ENCODE measurements at places on chromosomes 2 and 18. TPM values are rescaled to one million over a fixed set of nuclear protein-coding genes. Genes with fewer than 3 reads are reported as not detected.

DNA sequence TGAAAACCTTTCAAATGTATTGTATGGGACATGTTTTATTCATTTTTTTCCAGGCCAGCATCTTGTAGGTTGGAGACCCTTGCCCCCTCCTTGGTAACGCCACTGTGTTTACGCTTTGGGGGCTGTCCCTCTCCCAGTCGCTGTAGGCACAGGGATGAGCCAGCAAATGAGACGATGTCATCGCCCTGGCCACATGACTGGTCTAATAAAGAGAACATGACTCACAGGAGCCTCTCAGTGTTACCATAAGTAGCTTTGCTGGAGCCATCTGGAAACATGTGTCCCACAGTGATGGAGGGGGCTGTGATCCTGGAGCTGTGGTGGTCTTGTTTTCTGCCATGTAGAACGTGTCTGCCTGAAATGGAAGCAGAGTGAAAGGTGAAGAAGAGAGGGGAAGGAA lies 78.9 kb downstream of the CD8B2 start:
- no peak for DNase-seq

DNA sequence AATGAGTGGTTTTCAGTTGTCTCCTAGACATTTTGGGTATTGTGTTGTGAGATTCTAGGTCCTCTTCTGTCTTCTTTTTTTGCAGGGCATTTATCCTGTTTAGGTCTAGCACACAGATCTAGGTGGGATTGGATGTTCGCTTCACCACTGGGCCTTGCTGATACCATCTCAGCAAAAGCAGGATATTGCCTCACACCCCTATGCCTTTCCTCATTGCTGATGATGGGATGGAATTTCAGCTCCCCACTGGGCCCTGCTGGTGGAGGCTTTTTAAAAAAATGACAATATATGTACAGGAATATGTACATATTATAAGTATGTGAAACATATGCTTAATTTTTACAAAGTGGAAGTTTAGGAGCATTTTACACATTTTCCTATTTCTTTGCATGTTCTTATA lies 5.4 kb upstream of the TOGARAM2 start:
- no peak for DNase-seq

- no peak for DNase-seq
Measured at GRCh38 chr2:211157211-211157610, 600.8 kb downstream of the CPS1 start.

DNA sequence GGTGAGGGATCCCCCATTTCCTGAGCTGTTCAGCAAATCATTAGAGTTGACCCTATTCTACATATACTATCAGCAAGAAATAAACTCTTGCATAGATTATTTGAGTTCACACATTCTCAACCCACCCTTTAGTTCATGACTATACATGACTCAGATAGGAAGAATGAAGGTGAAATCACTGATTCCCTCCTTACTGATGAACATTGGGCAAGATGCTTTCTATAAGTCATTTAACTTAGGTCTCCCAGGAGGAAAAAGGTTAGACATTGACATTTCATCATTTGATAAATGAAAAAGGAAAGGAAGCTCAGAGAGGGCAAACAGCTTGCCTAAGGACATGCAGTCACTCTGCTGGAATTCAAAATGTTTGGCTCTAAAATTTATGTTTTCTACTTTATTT lies 408.0 kb downstream of the TMEM182 start:
- no peak for DNase-seq

DNA sequence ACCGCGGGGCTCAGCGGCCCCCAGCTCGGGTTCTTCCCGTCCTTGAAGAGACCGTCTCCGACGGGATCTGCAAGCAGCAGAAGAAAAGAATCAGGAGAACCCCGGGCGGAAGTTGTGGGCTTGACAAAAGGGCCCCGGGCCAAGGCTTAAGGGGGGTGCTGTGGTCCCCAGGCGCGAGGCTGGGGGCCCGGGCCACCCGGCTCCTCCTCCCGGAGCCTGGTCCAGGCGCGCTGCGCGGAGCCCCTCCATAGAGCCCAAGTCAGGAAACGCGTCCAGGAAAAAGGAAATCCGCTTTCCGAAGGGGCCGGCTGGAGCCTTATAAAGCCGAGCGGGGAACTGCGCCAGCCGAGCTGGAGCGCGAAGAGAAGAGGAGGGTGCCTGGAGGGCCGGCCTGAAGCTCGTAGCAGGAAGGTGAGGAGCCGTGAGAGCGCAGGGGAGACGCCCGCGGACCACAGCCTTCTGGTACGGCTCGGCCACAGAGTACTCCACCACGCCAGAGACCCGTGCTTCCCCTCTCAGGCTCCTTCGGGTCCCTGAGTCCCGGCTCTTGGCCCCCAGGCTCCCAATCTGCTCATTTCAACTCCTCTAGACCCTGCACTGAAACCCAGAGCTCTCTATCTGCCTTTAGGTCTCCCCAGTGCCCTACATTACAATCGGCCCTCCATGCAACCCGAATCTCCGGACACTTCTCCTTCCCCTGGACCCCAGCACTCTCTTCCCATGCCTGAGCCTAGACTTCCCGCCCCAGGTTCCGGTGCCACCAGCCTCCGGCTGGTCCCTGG lies 554 bp downstream of the FEV start:
- DNase-seq: no peak

- no peak for DNase-seq
Measured at GRCh38 chr2:113686537-113686936, 59.5 kb downstream of the RABL2A start.

DNA sequence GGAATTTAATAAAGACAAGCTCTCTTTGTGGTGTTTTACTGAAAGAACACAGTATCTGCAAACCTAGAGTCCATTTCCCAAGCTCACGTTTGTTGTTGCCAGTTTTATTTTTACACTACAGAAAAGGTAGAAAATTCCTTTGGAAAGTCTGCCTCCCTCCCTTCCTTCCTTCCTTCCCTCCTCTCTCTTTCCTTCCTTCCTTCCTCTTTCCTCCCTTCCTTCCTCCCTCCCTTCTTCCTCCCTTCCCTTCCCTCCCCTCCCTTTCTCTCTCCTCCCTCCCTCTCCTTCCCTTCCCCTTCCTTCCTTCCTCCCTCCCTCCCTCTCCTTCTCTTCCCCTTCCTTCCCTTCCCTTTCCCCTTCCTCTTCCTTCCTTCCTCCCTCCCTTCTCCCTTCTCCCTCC lies 136.3 kb upstream of the REV1 start:
- DNase-seq: no peak

Gene SCN2A
- total RNA-seq: 0.39 TPM

Gene DNER
- 17.6 TPM for total RNA-seq

Gene HSPE1
- total RNA-seq: 122 TPM

Gene SULT6B1
- not detected for total RNA-seq

Gene SLC30A3
- 9.4 TPM for total RNA-seq

Gene TUBA3E
- 9.5 TPM for total RNA-seq

Gene NTSR2
- not detected for total RNA-seq

Gene CABYR
- 0.67 TPM for total RNA-seq

Data from right atrium auricular region (tissue), 2 donors.